Right ventricle myocardium inferior (tissue), 1 donor: ENCODE measurements at places on chromosomes 5 and 9. TPM values are rescaled to one million over a fixed set of nuclear protein-coding genes. Genes with fewer than 3 reads are reported as not detected.

- DNase-seq = no peak
Observed at GRCh38 chr5:67030289-67031056, 166.1 kb downstream of the CD180 start.

DNA sequence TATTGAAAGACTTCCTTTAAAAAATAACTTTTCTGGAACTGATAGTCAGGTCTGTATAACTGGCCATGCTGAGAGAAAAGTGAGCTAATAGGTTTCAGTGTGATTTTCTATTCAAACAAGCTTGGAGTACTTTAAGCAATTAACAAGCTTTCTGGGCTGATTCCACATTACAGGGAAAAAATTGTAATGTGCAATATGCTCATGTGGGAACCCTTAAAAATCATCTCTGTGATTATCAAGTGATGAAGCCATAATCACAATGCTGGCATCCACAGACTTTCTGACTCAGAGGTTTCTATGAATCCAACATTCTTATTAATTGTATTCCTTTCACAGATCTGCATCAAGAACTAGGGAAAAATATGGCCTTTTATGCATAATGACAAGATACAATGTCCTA lies 212.2 kb upstream of the ACO1 start:
- DNase-seq = no peak

DNA sequence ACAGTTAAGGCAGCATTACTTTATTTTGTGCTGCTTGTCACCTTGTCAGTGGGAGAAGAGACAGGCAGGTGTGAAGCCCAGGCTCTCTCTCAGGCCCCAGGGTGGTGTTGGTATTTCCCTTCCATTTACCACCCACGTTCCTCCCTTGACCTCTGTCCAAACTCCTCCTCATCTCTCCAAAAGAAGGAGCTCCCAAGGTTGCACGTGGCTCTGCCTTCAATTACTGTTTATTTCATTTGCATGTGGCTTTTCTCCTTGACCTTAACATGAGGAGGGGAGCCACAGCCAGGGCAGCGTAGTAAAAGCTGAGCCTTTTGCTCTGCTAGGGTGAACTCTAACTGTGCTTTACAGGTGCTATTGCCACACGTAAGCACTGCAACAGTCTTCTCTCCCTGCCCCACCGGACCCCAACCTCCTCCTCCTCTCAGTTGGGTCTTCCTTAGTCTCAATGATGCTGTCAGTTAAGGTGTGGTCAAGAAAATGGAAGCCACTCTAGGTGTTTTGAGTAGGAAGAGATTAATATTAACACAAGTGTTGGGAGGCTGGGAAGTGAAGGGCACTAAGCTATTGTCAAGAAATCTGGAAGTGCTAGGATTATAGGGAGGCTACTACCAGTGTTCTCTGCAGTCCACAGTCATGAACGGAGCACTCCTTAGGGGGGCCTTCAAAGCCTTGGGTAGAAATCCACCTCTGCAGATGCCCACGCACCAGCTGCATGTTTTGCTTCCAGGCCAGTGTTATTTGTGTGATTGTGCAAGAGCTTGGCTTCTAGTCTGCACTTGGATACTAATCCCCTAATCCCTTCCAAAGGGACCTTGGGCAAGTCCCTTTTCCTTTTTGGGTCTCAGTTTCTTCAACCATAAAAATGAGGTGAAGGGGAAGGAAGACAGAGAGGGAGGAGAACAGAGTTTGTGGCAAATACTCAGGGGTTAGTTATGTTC lies 3.9 kb upstream of the ALDH1B1 start:
- DNase-seq = no peak

PAXX gene
- total RNA-seq = 26.9 TPM

DNA sequence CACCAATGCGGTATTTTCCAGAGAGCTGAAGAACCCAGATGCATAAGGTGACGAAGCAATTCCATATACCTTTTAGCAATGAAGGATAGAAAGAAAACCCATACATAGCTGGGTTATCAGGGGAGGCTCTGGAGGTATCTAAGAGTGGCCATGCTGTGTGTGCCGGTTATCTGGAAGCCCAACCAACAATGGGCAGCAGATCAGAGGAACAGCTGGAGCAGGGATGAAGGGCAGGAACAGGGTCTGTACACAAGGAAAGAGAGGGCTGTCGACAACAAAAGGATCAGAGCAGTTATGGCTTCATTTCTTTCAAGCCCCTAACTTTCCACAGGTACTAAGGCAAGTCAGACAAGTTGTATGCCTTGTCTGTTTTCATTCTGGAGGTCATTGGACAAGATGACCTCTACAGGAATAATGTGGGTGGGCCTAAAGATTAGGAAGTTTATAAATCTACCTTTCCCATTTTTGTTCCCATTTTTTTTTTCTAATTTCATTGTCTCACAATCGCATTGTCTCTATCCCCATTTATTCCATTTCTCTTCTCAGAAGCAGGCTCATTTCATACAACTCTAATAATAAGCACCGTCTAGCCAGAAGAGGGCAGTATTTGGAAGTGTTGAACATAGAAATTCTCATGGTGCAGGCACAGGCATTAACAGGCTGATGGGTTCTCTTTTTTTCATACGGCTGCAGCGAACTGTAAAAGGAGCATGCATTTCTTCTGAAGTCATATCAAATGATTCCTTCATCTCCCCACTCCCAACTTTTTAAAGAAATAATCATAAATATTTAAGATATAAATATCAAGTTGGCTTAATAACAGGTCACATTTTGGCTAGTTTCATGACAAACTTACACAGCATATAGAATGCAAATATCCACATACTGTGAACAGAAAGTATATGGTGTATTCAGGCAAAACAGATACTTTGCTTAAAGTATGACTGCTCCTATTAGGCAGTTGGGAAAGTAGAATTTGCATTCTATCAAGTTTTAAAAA lies 63.5 kb downstream of the ZNF474 start:
- no peak for DNase-seq

PKD2L2 gene
- total RNA-seq = 0.81 TPM
